ENCODE measurements at places on chromosomes 11 and 22.

- DNase-seq: no peak
Measured at GRCh38 chr11:62260261-62260953, 9.6 kb upstream of the SCGB2A2 start.

GRCh38 chr11:104328512-104328907 lies 164.6 kb upstream of the PDGFD start:
- no peak for DNase-seq

DNA sequence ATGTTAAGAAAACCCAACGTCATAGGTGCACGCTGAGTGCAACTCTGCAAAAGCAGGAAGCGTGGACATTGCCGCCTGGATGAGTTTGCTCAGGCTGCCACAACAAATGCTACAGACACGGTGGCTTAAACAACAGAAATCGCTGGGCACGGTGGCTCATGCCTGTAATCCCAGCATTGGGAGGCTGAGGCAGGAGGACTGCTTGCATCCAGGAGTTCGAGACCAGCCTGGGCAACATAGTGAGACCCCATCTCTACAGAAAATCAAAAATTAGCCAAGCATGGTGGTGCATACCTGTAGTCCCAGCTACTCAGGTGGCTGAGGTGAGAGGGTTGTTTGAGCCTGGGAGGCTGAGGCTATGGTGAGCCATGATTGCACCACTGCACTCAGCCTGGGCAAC lies 13.4 kb upstream of the PGA3 start:
- no peak for DNase-seq

GRCh38 chr11:59573216-59573615 lies 42.4 kb downstream of the OSBP start:
- DNase-seq: peak; percentile 80

GRCh38 chr11:63022441-63022840 lies 6.8 kb upstream of the SLC22A8 start:
- no peak for DNase-seq

GRCh38 chr22:43541462-43542407 lies 129.9 kb downstream of the MPPED1 start:
- DNase-seq: no peak

GRCh38 chr22:34297536-34298120 lies 377.4 kb upstream of the LARGE1 start:
- no peak for DNase-seq

DNA sequence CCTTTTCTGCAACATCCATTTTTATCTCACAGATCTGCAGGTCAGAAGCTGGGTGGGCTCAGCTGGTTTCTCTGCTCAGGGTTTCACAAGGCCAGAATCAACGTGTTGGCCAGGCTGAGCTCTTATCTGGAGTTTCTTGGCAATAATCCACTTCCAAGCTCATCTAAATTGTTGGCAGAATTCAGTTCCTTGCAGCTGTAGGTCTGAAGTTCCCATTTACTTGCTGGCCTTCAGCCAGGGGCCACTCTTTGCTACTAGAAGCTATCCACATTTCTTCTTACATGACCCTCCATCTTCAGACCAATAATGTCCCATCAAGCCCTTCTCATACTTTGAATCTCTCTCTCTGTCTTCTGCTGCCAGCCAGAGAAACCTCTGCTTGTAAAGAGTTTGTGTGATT lies 103.5 kb downstream of the WNT11 start:
- no peak for DNase-seq

GRCh38 chr22:44431256-44431655 lies 66.8 kb downstream of the RTL6 start:
- DNase-seq: no peak

GRCh38 chr11:128365044-128365443 lies 222.3 kb downstream of the ETS1 start:
- DNase-seq: peak; percentile 42

DNA sequence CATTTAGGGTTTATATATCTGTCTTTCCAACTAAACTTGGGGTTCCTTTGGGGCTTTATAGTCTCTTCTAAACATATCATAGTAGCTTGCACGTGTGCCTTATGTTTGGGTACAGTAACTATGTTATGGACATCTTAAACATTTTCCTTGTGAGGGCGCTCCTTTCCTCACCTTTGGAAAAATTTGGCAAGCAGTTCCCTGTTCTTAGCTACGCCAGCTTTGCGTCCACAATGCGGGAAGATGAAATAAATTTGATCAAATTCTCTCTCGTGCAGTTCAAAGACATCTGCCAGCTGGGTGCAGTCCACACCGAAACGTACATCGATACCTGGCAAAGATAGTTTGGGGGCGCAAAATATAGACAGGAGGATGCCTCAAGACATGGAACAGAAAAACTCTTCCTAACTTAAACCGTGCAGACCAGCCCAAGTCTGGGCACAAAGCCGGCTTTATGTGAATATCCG lies 548 bp downstream of the FDXACB1 start:
- no peak for DNase-seq

DNA sequence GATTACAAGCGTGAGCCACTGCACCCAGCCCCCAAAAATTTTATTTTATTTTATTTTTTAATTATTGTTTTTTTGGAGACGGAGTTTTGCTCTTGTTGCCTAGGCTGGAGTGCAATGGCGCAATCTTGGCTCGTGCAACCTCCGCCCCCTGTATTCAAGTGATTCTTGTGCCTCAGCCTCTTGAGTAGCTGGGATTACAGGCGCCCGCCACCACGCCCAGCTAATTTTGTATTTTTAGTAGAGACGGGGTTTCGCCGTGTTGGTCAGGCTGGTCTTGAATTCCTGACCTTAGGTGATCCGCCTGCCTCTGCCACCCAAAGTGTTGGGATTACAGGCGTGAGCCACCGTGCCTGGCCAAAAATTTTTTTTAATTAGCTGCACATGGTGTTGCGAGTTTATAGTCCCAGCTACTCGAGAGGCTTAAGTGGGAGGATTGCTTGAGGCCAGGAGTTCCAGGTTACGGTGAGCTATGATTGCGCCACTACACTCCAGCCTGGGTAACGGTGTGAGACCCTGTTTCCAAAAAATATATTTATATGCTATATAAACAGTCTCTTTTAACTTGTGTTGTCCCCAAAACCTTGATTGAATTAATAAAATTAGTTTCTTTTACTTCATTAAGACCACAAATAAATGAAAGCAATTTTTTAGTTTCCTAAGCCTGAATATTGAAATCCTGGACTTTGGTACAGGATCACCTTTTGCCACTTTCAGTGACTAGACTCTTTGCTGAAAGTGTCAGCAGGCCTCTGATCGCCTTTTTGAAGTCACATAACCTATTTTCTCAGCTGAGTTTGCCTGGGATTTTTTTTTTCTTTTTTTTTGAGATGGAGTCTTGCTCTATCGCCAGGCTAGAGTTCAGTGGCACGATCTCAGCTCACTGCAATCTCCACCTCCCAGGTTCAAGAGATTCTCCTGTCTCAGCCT lies 16.2 kb downstream of the ATG13 start:
- DNase-seq: no peak

DNA sequence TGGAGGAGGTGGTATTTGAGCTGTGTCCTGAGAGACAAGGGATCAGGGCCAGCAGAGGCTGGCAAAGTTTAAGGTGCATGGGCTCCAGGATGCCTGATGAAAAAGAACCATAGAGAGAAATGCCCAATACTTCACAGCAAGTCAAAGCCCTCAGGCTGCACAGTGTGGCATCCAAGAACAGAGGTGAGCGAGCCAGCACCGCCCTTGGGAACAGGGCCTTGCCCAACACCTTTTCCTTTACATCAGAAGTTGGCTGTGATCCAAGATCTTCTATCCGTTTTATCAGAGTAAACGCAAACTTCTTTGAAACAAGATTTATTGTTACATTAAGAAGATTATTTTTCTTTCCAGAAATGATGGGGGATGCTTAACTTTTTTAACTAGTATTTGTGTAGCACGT lies 1.4 kb downstream of the B3GNT6 start:
- DNase-seq: no peak

DNA sequence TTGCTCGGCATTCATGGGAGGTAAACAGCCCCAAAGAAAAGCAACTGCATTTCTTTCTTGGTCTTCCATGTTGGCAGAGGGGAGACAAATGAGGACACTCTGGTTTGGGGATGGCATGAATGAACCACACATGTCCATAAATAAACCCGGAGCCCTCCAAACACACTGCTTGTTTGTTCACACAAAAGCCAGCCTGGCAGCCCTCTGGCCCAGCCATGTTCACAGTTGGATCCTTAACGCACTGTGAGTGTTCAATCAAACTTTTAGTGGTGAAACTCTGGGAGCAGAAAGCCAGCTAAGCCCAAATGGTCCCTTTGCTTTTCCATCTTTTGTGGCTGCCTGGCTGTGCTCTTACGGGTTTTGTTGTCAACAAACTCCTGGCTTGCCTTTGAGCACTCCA lies 336.8 kb downstream of the CADM1 start:
- DNase-seq: no peak

GRCh38 chr11:34192481-34193401 lies 87.3 kb downstream of the NAT10 start:
- DNase-seq: peak; percentile 92

DNA sequence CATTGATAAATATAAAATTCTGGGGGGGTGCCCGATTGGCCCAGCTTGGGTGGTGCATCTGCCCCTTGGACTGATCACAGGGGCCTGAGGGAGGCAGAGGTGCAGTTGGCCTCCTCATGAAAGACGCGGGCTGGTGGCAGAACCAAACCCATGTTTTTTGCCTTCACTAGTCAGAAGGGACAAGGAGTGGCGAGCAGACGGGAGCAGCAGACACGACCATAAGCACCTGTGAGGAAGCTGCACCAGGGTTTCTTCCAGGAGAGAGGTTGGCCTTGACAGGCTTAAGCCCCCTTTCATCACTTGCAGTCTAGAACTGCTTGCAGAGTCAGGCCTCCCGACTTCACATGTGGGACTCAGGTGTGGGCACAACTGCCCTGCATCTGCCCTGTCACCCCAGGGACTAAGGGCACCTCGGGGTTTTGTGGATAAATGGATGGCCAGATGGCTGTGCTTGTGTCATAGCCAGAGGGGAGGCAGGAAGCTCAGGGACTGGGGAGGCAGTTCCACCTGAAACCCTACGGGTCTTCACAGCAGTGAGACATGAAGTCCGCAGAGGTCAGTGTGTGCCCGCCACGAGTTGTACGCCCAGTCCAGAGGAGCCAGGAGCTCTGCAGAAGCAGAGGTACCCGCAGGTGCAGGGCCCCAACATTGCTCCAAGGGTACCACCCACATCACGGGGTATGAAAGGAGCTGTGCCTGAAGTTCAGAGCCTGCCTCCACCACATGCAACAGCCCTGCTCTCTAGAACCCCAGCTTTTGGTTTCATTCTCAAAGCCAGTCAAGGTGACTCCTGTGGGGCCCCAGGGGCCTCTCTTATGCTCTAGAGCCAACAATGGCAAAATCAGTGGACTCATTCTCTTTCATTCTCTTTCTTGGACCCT lies 18.2 kb upstream of the SYT13 start:
- DNase-seq: no peak

DNA sequence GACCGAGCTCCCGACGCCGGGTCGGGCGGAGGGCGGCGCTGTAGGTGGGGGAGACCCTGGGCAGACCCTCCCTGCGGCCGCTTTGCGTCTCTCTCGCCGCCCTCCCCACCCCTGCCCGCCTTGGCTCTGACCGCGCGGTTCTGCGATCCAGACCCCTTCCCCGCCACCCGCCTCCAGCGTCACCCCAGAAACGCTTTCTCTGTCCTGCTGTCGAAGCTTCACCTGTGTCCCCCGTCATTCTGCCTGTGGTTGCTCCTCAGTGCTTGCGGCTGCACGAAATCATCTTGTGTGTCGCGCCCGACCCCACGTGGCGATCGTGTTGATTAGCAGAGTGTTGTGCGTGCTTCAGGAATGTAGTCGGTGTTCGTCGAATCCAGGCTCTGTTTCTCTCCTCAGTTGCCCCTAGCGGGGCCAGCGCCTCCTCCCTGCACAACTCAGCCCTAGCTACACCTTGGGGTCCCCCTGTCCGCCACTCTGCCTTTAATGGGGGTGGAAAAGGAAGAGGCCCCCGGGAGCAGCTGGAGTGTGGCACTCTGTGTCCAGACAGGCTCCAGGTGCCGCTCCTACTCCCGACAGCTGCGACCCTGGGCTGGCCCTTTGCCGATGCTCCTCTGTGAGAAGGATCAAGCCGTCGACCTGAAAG lies 851 bp downstream of the PTDSS2 start:
- DNase-seq: peak; percentile 76

GRCh38 chr11:66607126-66607834 lies 9.2 kb upstream of the RBM14 start:
- peak; percentile 50 for DNase-seq

- DNase-seq: no peak
Measured at GRCh38 chr11:96113193-96113681, 189.3 kb upstream of the MTMR2 start.

- DNase-seq: peak; percentile 52
Measured at GRCh38 chr11:70210530-70210929, 7.4 kb downstream of the FADD start.

DNA sequence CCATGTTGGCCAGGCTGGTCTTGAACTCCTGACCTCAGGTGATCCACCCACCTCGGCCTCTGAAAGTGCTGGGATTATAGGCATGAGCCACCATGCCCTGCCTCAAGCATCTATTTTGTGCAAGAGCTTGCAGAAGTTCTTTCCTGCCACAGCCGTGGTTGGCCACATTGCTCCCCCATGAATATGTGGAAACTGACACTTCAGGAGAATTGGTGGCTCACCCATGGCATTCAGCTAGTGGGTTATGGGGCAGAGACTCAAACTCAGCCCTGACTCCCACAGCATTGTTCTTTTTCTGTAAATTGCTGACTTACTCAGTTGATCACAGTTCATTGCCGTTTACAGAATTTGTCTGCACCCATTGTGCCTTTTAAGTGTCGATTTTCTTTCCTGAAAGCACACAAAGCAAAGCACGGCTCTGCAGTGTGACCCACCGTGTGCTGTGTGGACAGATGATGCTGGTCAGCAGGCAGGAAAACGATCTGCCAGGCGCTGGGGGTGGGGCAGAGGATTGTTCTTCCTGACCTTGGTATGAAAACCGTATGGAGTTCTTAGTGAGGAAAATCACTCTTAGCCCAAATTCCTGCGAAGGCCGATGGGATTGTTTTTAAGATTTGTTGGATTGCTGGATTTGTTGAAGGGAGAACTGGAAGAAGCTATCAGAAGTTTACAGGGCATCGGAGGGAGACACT lies 115.6 kb downstream of the PTPRJ start:
- DNase-seq: no peak

DNA sequence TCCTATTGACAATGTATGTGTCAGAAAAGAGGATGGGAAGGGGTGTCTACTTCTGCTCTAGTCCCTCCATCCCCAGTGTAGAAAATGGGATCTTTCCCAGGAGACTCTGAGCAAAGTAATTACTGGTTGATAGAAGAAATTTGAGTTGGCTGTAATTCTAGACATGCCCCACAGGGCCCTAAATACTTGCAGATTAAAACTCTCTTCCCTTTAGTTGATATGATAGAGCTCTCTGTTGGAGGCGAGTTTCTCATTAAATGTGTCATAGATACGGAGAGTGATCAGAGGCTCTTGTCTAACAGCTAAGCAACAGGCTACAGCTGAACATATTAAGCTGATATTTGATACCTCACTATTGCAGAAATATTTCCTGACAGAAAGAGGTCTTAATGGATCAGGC lies 32.9 kb downstream of the OR52E1 start:
- DNase-seq: no peak

DNA sequence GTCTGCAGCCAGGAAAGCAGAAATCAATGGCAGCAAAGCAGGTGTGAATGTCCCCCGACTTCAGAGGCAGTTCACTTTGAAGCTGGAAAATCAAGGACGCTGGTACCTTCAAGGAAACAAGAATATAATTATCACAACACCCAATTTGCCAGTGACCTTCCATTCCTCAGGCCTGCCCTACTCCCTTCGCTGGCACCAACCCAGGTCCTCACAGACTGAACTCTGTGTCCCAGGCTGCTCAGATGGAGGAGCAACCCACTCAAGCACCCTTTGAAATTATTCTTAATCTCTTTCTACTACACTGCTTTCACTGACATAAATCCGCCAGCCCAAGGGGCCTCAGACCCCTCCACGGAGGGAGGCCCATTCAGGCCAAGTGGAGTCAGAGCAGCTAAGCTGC lies 64.7 kb upstream of the WT1 start:
- no peak for DNase-seq
